CD4-positive, alpha-beta T cell (primary cell): ENCODE measurements at places on chromosomes 2 and 18.

DNA sequence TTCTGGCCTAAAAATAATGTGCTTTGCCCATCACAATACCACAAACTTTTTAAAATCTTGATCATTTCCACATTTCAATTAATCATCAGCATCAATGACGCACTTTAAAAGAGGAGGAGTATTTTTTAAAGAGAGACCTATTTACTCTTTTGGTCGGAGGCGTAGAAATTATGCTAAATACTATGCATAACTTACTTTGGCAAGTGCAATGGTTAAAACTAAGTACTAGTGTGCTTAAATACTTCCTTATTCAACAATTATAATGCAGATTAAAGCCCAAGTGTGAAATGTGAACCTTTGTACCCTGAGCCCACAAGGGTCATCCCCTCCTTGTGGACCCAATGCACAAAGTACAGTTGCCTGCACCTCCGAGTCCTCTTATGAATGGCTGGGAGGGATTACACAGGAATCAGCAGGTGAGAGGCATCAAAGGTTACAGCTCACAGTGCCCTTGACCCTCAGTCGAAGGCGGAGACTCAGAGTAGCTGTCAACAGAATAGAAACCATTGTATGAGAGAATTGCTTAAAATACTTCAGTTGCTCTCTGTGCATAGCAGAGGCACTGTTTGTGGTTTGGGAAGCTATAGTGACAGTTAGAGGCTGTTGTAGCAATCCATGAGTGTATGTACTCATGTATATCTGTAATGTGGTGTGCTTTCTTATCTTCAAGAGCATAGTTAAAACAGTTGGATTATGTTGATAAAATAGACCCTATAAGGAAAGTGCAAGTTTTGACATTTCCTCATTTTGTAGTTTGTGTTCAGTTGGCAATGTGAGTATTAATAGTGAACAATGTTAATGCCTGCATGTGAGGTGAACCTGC, 151.7 kb upstream of the ITGA4 start:
- peak; percentile 37 for DNase-seq

GRCh38 chr2:42125841-42126594, 43.1 kb upstream of the EML4 start:
- DNase-seq, result no peak

- no peak for DNase-seq
Observed at GRCh38 chr2:102704531-102704930, 57.3 kb upstream of the TMEM182 start.

GRCh38 chr2:45736757-45737704, 85.6 kb downstream of the PRKCE start:
- no peak for DNase-seq

DNA sequence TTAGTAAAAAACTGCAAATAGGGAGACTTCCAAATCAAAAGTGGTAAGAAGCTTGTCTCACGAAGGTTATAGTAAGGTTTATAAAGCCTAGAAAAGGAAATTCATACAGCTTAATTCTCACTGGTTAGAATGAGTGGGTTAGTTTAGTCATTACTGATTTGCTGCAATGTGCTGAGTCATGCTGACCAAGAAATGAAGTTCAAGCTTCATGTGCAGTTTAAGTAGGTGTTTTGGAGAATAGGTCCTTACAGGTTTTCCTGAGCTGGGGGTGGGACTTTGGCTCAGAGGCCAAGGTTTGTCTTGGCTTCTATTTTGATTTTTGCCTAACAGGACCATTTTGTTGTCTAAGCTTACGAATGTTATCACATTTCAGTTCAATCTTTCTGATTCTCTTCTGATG, 15.1 kb downstream of the CLIP4 start:
- no peak for DNase-seq

DNA sequence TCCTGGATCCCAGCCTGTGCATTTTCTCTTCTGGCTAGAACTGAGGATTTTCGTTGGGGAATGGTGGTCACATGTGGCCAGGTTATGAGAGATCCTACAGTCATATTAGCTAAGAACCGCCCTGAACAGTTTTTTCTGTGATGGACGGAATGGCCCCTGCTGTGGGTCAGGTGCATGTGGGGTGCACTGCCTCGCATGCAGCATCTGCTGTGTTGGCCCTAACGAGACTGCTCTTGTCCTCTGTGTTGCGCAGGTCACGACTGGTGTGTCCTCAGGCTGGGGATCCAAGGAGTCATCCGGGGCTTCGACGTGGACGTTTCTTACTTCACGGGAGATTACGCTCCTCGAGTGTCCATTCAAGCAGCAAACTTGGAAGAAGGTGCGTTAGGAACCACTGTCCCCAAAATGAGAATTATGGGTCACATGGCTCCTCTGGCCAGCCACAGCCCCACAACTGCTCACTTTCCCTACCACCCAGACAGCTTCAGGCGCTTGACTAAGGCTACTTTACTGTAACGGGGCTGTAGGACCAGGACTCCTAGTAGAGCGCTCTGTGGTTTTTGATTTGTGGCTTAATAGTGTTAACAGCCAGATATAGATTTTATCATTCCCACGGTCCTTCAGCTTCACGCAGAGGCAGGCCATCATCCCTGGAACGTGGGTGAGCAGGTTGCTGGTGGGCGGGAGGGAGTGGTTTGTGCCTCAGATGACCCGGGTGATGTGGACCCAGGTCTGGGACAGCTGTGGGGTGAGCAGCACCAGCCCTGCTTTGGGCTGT, 21.8 kb downstream of the ALLC start:
- DNase-seq, result no peak

DNA sequence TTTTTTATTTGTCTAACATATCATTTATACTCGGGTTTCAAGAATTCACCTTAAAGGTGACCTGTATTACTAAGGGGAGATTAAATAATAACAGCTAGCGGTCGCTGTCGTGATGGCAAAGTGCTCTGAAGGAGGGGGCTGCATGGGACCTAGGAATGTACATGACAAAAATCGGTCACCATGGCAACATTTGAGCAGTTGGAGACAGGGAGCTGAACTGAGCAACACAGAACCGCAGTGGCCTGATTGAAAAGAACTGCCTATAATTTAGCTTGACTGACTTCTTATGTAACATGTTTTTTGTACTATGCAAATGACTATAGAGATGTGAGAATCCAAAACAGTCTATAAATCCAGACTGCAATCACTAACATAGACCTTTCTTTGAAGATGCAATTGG, 34.3 kb upstream of the EPHA4 start:
- no peak for DNase-seq

DNA sequence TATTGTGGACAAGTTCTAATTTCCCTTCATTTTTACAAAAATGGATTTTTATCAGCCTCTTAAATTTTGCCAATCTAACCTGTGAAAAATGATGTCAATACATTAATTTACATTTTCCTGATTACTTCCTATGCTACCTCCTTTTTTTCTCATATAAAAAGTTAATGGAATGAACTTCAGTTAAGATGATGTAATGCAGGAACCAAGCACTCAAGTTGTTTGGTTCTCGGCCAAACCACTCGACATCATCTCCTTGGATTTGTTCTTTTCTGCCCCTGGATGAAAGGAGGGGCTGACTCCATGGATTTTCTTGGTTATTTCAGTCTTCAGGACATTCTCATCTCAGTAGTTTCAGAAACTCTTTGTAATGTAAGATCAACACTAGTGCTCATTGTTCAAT, 253.1 kb upstream of the NXPH2 start:
- DNase-seq, result no peak

DNA sequence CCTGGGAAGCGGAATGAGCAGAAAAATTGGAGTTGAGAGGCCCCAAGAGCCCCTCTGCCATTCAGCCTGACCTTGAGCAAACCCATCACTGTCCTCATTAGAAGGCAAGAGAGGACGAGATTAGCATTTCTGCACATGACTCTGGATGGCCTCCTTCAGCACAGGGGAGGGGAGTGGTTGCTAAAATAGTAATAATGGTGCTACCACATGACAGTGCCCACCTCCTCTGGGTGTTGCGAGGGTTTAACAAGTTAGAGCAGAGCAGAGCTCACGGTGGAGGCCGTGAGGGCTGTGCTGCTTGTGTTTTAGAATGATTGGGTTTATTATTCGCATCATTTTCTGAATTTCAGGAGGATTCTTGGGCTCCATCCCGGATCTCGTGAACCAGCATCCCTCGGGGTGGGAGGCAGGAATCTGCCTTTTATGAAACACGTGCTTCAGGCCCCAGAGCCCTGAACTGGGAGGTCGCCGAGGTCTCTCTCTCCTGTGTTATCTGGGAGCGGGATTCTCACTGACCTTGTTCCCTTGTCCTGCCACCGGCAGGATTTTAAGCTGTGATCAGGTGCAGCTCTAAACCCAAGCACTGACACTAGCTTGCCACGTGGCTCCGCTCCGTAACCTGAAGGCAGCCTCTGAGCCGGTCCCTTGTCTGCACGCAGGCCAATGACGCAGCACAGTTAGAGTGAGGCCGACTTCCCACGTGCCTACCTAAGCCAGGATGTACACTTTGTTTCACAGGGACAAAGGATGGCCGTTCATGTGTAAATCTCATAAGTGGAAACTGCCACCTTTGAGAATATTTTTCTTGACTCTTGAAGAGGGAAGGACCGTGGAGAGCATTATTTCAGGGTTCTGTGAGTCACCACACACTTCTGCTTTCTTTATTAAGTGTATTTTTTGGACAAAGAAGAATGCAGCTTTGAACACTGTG, 142.3 kb downstream of the ACOXL start:
- no peak for DNase-seq

DNA sequence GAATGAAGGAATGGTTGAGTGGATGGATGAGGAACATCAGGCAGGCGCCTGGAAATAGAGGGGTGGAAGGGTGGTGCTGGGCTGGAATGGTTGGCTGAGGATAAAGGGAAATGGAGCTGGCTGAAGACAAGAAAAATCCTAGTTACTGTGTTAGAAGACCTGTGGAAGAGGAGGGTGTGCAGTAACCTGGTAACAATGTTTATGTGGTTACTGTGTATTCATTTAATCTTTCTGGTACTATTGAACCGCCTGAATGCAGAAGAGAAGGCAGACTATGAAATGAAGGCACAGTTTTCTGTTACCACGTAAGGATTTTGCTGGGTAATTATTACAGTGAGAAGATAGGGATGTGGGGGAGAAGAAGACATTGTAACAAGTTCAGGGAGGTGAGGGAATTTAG, 110.3 kb upstream of the MGAT5 start:
- no peak for DNase-seq

GRCh38 chr18:8478968-8479370, 130.3 kb upstream of the RAB12 start:
- no peak for DNase-seq

DNA sequence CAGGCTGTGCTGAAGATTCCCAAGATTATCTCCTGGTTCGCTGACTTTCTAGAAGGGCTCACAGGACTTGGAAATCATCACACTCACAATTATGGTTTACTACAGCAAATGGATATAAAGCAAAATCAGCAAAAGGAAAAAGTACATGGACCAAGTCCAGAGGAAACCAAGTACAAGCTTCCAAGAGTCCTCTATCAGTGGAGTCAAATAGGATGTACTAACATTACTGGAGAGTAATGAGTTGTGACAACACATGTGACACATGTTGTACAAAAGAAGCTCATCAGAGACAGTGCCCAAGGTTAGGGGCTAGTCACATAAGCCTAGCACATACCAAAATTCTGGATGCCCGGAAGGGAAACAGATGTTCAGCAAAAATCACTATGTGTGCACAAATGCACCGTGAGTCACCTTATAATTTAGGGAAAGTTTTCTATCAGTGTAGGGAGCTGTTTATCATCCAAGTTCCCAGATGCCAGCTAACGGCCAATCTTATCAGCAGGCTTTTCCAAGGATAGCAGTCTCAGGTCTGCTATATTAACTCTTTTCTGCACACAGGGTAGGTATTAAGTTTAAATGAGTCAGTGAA, 9.5 kb downstream of the TMEM237 start:
- no peak for DNase-seq

GRCh38 chr2:213934560-213934959, 476.3 kb upstream of the VWC2L start:
- DNase-seq, result no peak

DNA sequence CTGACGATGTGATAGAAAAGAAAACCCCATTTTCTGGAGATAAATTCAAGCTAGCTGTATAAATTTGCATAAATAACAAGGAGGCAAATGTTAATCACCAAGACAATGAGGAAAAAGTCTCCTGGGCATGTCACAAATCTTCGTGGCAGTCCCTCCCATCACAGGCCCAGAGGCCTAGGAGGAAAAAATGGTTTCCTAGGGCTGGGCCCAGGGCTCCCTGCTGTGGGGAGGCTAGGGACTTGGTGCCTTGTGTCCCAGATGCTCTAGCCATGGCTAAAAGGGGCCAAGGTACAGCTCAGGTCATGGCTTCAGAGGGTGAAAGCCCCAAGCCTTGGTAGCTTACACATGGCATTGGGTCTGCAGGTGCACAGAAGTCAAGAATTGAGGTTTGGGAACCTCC, 134.6 kb downstream of the CABLES1 start:
- DNase-seq, result no peak

- no peak for DNase-seq
Observed at GRCh38 chr2:145569108-145569507, 1049.2 kb upstream of the ZEB2 start.

GRCh38 chr2:232367016-232367415, 11.5 kb upstream of the ALPP start:
- no peak for DNase-seq

DNA sequence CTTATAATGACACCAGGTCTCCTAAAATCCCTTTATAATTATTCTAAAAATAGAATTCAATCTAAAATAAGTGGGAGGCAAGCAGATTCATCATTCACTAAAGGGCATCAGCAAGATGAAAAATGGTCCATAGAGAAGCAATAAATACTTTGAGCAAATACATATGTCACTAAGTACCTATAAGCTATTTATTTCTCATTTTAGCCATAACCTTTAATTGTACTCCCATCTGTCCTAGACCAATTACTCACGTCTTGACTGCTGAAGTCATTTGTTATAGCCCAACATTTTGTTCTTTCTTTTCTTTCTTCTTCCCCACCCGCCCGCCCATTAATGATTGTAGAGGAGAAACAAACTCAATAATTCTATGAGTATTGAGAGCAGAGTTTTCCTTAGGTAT, 105.7 kb downstream of the MAP2 start:
- no peak for DNase-seq

DNA sequence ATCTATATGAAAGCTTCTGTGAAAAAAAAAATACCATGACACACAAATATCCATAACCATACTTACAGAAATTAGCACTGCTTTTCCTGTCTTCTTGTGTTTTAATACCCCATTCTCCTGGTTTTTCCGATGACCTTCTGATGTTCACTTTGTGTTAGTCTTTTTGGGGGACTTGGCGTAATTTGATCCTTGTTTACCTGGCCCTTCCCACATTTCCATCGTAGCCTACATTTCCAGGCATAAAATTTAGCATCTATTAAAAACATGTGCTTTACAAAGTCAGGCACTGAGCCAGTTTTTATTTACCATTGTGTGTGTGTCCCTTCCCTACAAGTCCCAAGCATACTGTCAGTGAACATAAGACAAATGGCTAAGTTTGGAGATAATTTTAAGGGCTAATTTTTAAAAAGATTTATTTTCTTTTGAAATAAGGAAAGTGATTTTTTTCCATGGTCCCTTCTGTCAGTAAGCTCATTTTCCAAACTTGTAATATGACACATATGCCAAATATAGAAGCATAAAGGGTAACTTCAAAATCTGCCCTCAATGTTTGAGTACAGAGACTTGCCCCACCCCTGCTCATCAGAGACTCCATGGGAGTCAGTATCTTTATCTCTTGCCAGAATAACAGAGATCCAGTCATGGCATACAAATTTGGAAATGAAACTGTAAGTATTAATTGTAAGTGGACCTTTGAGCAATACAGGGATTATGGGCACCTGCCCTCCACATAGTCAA, 27.3 kb downstream of the SESTD1 start:
- DNase-seq, result no peak
